DMS 273 treated with DMSO at 0.1 percent for 48 hours (cell line): ENCODE measurements at places on chromosomes 5 and 9.

- DNase-seq = no peak
Measured at GRCh38 chr5:13108265-13108664, 836.2 kb downstream of the DNAH5 start.

DNA sequence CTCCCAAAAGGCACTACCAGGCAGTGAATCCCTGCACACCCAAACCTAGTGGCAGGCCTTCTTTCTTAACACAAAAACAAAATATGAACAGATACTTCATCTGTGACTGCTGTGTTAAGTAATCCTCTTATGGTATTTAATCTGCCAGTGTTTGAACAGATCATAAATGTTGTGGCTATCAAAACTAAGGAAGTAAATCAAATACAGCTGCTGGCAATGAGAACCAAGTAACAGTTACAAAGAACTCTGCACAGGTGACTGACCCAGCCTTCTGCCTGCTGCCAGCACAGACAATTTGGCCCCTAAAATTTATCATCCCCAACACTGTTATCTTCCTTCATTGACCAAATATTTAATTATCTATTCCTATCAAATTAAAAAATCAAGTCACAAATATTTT is 78.0 kb downstream of the GNAQ start:
- no peak for DNase-seq

DNA sequence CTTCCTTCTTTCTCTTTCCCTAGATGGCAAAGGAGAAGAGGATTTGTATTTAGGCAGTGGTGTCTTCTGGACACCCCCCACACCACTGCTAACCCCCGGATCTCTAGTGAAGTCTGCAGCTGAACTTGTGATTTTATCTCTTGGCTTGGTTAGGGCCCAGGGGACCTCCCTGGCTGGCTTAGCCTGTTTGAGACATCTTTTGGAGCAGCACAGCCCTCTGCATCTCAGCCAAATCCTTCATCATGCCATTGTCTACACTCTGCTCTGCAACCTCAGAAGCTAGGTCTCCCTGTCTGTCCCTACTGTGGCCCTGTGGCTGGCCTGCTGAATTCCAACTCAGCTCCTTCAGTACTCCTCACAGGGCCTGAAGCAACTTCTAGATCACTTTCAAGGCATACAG is 81.7 kb downstream of the MUSK start:
- DNase-seq = no peak

- no peak for DNase-seq
Measured at GRCh38 chr5:15442193-15442570, 57.8 kb upstream of the FBXL7 start.

GRCh38 chr9:123434619-123435240 is 78.7 kb downstream of the CRB2 start:
- no peak for DNase-seq

- no peak for DNase-seq
Measured at GRCh38 chr5:39520232-39520572, 95.4 kb upstream of the DAB2 start.

DNA sequence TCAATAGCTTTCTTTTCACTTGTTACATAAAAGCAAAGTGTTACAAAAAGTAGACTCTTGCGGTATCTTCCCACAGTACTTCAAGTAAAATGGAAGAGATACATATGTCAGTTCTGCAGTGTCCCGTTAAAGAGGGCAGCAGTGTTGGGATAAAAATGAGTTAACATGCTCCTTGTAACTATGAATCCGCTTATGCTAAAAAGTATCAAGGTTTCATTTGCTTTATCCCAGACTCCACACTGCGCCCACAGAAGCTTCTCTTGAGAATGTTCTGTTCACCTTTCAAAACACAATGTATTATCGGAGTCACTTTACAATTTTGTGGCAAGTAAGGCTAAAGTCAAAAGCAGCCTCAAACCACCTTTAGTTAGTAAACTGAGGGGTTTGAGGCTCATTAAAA is 790 bp downstream of the PTAR1 start:
- no peak for DNase-seq

- no peak for DNase-seq
Measured at GRCh38 chr5:55708732-55709131, 3.4 kb downstream of the SLC38A9 start.

GRCh38 chr5:20524991-20525529 is 537.1 kb upstream of the CDH18 start:
- DNase-seq = no peak

DNA sequence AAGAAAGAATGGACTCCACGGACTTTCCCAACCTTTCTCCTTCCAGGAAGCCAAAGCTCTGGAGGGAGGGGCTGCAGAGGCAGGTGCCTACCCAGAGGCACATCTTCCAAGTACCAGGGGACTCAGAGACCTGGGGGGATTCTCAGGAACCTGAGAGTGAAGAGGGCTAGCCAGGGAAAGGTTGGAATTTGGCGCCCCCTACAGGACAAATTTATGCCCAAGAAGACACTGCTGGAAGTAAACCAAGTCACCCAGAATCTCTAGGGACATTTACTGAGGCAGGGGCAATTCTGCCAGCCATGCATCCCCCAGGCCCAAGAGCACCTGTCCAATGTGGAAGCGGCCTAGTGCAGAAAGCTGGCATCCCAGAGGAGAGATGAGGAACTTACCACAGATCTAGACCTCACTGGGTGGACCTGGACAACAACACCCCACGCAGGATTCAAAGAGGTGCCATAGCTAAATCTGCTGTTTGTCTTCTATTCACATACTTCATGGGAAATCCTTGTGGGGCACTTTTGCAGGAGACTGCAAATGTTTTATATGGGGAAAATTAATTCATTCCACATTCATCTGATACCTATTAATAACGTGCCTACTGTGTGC is 25.9 kb upstream of the IDNK start:
- peak; percentile 8 for DNase-seq

- DNase-seq = no peak
Measured at GRCh38 chr5:151671950-151672349, 14.8 kb downstream of the SPARC start.

DNA sequence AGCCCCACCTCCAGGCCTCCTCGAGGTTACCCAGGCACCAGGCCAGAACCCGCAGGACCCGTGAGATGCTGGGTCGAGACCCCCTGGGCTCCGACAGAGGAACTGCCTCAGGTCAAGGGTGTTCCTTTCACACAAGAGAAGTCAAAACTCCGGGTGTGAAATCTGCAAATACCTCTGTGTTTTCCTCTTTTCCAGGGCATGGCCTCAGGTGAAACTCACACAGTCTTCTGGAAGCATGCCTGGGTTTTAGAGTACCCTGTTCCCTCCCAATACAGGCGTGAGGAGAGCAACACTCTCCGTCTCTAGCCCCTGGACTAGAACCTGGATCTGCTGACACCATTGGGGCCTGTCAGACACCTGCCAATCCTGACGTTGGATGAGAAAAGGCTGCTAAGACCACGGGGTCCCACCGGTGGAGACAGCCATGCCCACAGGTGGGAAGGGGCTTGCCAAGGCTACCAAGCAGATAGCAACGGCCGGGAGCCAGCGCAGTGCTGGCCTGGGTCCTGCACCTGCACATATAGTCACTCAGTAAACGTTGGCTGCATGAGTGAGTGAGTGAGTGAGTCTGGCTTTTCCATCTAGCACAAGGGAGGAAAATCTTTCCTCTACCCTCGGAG is 182.0 kb upstream of the PPP1R26 start:
- DNase-seq = no peak

DNA sequence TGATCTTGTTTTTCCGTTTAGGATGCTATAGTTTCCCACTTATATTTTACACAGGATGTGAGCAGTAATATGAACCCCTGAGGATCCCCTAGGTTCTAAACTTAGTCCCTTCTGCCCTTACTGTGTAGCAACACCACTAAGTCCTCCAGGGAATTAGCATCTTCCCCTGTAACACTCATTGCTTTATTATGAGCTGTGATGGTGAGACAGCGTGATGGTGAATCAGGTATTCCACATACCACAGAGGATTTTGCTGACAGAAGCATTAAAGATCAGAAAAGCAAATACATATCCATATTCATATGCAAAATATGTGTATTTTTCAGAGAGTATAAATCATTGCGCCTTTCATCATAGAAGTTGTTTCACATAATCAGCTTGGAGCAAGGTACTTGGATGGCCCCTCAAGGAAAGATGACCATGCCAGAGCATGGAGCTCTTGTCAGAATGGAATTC is 317.0 kb downstream of the ICE1 start:
- DNase-seq = no peak

DNA sequence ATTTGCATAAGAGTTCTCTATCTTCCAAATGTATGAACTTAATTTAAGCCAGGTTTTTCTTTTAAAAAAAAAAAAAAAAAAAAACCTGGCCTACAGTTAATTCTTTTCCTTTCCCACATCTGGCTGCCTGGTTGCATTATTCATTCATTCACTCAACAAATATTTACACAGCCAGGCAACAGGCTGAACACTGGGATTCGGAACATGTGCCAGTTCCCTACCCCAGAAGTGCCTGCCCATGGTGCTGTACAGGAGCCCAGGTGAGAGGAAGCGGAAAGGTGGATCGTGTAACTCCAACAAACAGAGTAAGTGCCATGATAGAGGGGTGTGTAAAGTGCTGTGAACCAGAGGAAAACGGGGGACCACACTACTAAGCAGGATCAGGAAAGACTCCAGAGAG is 93.6 kb downstream of the CDK5RAP2 start:
- DNase-seq = no peak

DNA sequence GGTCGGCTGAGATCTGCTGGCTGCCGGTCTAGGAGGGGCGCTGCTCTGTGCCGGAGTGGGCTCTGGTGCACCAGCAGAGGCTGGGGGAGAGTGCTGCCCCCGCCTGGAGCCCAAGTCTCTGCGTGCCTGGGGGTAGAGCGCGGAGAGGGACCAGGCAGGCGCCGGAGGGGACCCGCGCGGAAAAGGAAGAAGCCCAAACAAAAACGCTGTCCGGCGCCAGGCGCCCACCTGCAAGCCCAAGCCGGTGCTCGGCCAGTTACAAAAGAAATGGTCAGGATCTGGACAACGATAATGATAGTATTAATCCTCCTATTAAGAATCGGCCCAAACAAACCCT is 571 bp upstream of the S1PR3 start:
- DNase-seq = no peak

DNA sequence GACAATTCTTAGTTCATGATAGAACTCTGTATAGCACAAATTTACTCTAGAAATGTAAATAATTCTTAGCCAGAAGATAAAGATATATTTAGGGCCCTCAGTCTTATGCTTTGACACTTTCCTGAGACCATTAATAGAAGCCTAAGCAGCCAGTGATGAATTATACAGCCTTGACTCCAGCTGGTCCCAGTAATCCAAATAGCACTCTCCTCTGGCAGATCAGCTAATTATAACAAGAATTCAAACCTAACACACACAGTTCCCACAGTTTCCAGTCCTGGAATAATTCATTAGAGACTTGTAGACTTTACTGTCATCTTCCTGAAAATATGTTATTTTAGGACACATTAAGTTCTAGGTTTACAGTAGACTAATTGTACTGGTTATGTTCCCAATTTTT is 50.4 kb downstream of the SHOC1 start:
- no peak for DNase-seq

DNA sequence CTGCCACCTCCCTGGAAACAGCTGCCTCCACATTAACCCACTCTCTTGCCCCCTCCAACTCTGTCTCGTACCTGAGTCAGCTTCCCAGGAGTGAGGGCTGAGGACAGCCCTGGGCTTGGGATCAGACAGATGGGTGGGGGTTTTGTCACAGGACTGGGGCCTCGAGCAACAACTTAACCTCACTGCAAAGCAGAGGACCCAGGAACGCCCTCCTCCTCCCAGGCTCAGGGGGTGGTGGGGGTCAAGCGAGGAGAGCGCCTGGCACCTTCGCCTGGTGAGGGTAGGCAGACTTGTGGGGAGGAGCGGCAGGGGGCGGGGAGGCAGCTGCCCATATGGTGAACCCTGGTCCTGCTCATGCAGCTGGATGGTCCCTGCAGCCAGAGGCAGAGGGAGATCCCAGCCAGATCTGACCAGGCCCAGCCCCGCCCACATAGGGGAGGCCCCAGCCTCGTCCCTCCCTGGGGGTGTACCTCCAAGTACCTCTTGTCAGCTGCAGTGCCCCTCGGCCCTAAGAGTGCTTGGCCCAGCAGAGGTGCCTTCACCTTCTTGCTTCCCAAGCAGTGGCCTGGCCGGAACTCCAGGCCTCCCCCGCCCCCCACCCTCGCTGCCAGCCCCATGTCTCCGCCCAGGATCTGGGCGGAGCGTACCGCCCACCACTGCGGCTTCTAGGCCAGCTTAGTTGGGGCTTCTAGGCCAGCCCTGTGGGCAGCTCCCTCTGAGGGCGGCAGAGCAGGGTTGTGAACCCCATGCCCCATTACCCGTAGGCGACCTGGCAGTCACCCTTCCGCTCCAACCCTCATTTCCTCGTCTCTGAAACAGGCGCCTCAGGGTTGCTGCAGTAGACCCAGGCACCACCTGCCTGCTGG is at the start of gene SARDH:
Gene SARDH, minus strand, starts transcription at position 579 of the 866 bp plus-strand sequence. CDS start 4,179 bp downstream, outside the sequence.
- DNase-seq = peak; percentile 66

DNA sequence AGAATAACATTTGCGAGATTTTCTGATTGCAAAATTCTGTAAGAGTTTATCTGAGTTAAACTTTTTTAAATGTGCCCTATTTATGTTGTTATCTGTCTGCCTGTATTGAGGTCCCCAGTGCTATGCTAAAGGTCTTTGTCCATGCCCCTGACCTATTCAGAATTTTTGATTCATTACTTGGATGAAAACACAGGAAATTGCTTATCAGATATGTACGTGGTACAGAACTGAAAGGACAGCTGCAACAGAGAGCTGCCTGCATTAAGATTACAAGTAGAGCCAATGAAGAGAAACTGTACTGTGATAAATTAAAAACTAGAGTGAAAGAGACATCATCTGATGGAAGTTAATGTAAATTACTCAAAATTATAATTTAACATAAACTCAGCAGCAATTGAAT is 408.8 kb downstream of the ADGRV1 start:
- no peak for DNase-seq

- no peak for DNase-seq
Measured at GRCh38 chr5:132012371-132013005, 1.0 kb upstream of the ACSL6 start.

DNA sequence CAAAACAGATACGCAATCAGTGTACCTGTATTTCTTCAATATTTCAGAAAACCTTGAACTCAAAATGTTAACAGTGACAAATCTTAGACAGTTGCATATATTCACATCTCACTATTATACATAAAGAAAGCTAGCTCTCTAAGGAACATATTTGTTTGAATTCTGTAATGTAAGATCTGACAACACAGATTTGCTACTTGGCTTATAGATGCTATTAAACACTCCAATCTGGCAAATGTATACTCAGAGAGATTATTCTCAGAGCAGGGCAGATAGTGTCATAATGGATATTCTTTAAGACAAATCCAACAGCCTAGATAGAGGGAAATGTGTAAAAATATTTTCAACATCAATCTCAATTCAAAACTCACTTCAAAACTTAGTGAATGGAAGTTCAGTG is 794.5 kb upstream of the CDH9 start:
- DNase-seq = no peak

GRCh38 chr5:173988554-173989431 is at the start of gene C5orf47:
C5orf47 (plus strand) TSS chr5:173989170; CDS start chr5:173989264, 94 bp downstream.
- DNase-seq = no peak

GRCh38 chr5:136062366-136063274 is 33.8 kb downstream of the TGFBI start:
- peak; percentile 13 for DNase-seq

DNA sequence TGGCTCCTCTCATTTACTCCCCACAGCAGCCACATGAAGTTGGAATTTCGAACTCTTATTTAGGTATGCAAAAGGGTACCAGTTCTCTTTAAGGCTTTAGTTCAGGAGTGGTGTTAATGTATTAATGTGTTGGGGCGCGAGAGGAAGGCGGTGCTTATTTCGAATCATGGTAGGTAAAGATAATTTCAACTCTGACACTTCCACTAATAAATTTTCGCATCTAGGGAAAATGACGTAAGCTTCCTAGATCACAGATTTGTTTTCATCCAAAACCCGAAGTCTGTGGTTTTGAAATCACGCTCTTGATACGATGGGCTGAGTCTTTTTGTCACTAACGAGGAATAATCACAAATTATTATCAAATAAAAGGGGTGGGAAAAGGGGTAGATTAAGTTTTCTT is 681 bp downstream of the PPWD1 start:
- DNase-seq = no peak
